ENCODE measurements at places on chromosomes 16 and 17. TPM values are rescaled to one million over a fixed set of nuclear protein-coding genes. Genes with fewer than 3 reads are reported as not detected.

HEXD gene
- 21.7 TPM for total RNA-seq

HERPUD1 gene
- total RNA-seq, result 159 TPM

RAC3 gene
- 8.1 TPM for total RNA-seq

- no peaks in the 10 kb centered on the region for H3K4me1 ChIP-seq
- no peak overlapping the region for H3K27ac ChIP-seq
- peaks cover 2% of the 10 kb centered on the region for H3K36me3 ChIP-seq
- no peak for DNase-seq
- H3K4me3 ChIP-seq, result no peak overlapping the region
- no peaks in the 10 kb centered on the region for H3K27me3 ChIP-seq
Measured at GRCh38 chr17:74235911-74236371, 22.6 kb downstream of the TTYH2 start.

DNA sequence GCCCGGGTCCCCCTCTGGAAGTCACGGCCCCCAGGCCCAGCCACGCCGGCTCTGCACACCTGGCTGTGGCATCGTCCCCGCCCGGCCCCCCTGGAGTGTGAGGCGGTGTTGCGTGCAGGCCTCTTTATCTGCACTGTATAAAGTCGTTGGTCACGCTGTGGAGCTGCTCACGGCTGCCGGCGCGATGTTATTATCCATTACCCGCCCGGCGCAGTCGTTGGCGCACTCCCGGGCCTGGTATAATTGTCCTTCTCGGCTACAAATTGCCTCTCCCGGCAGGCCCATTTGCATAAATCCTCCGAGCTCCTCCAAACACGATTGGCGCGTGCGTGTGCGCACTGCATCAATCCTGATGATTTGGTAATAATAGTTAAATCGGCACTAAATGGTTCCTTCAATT lies 57.8 kb downstream of the BAHCC1 start:
- no peaks in the 10 kb centered on the region for H3K27me3 ChIP-seq
- no peak overlapping the region for H3K4me3 ChIP-seq
- no peaks in the 10 kb centered on the region for H3K36me3 ChIP-seq
- H3K27ac ChIP-seq, result no peak overlapping the region
- peaks cover 8% of the 10 kb centered on the region for H3K4me1 ChIP-seq
- no peak for DNase-seq

DNA sequence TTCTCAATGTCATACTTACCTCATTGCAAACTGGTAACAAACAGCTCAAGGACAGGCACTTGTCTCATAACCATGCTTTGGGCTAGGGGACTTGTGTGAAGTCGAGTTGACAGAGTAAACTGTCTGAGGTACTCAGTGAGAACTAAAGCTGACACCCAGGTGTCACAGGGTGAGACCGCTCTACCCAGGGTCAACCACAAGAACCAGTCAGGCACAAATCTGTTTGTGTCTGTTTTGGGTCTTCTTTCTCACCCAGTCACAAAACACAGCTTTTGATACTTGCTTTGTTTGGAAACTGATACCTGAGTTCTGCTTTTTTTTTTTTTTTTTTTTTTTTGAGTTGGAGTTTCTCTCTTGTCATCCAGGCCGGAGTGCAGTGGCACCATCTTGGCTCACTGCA lies 161.1 kb downstream of the STX8 start:
- H3K4me3 ChIP-seq, result no peak overlapping the region
- DNase-seq, result no peak
- peaks cover 6% of the 10 kb centered on the region for H3K36me3 ChIP-seq
- no peak overlapping the region for H3K27ac ChIP-seq
- peaks cover 3% of the 10 kb centered on the region for H3K4me1 ChIP-seq

DNA sequence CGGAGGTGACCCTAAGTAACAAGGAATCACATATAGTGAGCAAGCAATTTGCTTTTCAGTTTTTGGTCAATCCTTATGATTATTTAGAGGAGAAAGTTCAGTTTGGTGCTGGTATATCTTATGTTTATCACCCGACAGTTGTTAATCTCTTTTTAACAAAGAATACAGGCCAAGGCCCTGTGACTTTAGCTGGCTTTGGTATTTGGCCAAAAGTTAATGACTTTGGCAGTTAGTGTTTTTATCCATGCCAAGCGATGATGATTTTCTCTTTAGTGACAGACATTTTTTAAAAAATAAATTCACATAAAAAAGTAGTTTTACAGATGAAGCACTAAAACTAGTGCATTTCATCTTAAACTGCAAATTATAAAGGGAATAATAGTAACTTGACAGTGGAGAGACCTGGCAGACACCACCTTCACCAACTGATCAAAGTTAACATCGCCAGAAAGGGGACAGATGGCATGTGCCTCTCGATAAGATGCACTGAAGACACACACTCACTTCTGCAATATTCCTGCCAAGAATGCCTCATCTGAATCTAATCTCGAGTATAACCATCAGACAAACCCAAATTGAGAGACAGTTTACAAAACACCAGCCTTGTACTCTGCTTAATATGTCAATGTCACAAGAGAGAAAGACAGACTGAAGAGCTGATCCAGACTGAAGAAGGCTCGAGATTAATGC lies 6.9 kb downstream of the DEXI start:
- no peaks in the 10 kb centered on the region for H3K27me3 ChIP-seq
- H3K4me1 ChIP-seq, result peaks cover 64% of the 10 kb centered on the region
- H3K27ac ChIP-seq, result no peak overlapping the region
- H3K4me3 ChIP-seq, result no peak overlapping the region
- H3K36me3 ChIP-seq, result peaks cover 19% of the 10 kb centered on the region

Data from activated CD4-positive, alpha-beta memory T cell treated with anti-CD3 and anti-CD28 coated beads for 36 hours (primary cell).